SK-N-SH treated with all-trans-retinoic acid at 6 μM for 48 hours (cell line): ENCODE measurements at places on chromosomes 1 and 21.
A peak's percentile ranks its signal among the peaks of the same experiment; 100 is the strongest.

DNA sequence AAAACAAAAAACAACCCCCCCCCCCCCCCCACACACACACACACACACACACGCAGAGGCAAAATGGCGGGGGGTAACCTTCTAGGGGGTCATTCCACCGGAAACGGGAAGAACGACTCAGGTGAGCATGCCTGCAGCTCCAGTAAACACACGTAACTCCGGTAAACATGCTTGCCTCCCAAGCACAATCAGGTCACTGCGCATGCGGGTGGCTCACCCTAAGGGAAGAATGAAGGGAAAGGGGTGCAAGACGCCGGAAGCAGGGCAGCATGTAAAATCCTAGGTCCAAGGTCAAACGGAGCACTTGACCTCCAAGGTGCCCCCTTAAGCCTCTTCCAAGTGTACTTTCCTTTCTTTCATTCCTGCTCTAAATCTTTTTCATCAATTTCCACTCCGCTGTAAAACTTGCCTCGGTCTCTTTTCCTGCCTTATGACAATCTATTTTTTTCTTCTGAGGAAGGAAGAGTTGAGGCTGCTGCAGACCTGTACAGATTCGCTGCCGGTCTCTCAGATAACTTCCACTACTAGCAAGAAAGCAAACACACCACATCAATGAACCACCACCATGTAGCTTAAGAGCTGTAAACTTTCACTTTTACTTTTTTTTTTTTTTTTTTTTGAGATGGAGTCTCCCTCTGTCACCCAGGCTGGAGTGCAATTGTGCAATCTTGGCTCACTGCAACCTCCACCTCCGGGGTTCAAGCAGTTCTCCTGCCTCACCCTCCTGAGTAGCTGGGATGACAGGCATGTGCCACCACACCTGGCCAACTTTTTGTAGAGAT is 21.0 kb upstream of the CBR3 start:
- ATAC-seq: no peak

GRCh38 chr1:156021093-156021428 is 310 bp upstream of the SSR2 start:
- no peak for ATAC-seq

- no peak for ATAC-seq
Observed at GRCh38 chr1:8303141-8303540, 14.8 kb upstream of the SLC45A1 start.

- ATAC-seq: no peak
Observed at GRCh38 chr1:156387870-156388173, 18.8 kb downstream of the RHBG start.

DNA sequence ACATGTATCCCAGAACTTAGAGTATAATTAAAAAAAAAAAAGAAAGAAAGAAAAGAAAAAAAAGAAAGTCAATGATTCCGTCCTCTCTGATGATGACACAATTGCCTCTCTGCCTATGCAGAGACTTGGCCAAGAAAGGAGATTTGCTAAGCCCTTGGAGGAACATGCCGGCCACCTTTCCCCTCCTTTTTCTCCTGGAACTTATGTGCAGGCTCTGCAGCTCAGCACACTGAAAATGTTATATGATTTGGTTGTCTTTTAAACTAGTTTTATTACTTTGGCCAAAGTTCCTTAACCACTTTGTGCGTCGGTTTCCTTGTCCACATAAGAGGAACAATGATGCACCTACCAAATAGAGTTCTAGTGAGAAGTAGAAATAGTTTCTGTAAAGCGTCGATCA is 111.4 kb upstream of the ZNF644 start:
- ATAC-seq: no peak

DNA sequence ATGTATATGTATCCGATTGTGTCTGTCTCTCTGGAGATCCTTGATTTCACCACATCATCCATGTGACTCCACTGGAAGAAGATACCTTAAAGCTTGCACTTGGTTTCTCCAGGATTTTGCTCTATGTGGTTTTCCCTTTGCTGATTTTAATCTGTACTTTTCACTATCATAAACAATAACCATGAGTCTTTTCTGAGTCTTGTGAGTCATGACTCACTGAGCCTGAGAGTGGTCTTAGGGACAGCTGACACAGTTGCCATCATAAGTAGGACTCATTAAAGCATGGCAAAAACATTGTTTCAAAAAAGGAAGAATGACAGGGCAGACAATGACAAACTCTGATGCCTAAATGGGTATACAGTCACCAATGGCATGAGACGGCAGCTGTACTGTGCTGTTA is 226.2 kb downstream of the AKT3 start:
- no peak for ATAC-seq

DNA sequence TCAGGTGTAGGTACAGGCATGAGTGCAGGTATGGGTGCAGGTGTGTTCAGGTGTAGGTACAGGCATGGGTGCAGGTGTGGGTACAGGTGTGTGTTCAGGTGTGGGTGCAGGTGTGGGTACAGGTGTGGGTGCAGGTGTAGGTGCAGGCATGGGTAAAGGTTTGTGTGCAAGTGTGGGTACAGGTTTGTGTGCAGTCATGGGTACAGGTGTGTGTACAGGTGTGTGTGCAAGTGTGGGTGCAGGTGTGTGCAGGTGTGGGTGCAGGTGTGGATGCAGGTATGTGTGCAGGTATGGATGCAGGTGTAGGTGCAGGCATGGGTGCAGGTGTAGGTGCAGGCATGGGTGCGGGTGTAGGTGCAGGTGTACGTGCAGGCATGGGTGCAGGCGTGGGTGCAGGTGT is 79.4 kb upstream of the ACTL8 start:
- no peak for ATAC-seq

- ATAC-seq: no peak
Observed at GRCh38 chr1:101603726-101604125, 366.9 kb downstream of the S1PR1 start.

GRCh38 chr1:205049479-205049878 is 6.5 kb downstream of the CNTN2 start:
- no peak; the same call in 2 of the 3 replicates for ATAC-seq

- no peak for ATAC-seq
Observed at GRCh38 chr1:157111396-157112165, 12.0 kb upstream of the ETV3L start.

DNA sequence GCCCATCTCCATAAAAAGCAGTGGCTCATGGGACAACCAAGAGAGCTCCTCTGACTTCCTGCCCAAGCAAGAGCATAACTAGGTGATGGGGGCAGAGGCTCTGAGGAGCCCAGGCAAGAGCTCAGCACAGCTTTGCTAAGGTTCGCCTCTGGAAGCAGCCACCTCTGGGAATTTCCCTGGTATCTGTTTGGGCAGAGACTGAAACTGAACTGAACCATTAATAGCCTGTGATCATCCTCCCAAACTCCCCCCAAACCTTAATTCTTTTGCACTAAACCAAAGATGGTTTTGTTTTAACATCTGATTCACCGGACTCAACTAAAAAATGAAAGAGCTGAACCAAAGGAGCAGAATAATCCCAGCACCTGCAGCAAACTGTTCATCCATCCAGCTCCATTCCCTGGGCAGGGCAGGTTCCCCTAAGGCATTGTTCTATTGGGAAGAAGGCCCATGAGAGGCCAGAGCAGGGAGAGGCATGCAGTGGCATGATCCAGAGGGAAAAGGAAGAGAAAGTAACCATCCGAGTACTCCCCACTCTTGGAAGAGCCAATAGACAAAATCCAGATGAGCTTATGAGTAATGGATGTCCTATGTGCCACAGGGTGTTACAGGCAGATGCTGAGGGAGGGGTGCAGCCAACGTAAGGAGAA is 77.8 kb upstream of the KAZN start:
- no peak for ATAC-seq

DNA sequence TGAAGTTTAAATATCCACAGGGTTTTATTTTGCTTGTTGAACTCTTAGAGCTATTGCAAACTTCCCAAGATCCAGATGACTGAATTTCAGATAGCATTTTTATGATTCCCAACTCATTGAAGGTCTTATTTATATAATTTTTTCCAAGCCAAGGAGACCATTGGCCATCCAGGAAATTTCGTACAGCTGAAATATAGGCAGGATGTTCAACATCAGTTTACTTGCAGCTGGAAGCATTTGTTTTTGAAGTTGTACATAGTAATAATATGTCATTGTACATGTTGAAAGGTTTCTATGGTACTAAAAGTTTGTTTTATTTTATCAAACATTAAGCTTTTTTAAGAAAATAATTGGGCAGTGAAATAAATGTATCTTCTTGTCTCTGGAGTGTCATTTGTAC is 32.8 kb upstream of the DDR2 start:
- ATAC-seq: no peak

GRCh38 chr21:34865400-34866241 is 183.5 kb downstream of the RUNX1 start:
- no peak for ATAC-seq

DNA sequence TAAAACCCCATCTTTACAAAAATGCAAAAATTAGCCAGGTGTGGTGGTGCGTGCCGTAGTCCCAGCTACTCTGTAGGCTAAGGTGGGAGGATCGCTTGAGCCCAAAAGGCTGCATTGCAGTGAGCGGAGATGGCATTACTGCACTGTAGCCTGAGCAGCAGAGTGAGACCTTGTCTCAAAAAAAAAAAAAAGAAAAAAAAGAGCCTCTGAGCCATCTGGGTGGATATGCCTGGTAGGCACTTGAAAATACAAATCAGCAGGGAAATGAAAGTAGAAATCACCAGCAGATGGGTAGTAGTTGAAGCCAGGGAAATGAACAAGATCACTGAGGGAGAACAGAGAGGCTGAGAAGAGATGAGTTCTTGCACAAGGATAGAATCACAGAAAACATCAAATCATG is 131.0 kb upstream of the HMCN1 start:
- no peak for ATAC-seq

DNA sequence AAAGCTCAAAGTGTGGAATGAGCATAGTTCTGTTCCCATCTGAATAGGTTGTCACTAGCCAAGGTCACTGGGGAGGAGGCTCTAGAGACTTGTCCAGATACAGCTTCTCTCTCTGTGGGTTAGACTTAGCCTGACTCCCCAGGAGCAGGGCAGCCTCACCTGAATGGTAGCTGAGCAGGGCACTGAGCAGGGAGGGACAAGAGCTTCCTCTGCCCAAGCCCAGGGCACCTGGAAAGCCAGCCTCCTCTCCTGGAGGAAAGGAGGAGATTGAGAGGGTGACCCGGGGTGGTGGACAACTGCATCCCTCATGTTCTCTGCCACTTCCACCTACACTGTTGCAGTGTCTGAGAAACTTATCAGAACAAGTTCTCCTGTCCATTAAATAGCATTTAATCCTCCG is 59.0 kb upstream of the F3 start:
- no peak for ATAC-seq

GRCh38 chr1:230067871-230068620 is 1.0 kb downstream of the GALNT2 start:
- ATAC-seq: peak; percentile 73

DNA sequence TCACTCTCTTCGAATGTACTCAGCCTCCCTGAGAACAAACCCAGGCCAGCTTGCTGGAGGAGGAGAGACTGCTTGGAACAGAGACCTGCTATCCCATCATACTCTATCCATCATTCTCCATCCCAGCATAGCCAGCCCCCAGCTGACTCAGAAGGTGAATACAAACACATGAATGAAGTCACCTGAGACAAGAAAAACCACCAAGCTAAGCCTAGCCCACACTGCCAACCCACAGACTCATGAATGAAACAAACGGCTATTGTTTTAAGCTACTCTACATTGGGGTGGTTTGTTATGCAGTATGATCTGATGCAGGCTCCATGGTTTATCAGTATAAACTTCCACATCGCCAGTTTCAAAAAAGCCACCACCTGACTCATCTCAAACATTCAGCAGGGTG is 395.6 kb downstream of the SETD4 start:
- ATAC-seq: no peak

- no peak for ATAC-seq
Observed at GRCh38 chr1:37430103-37430985, 44.0 kb upstream of the ZC3H12A start.

GRCh38 chr1:72892461-72892860 is 610.1 kb upstream of the NEGR1 start:
- no peak for ATAC-seq

DNA sequence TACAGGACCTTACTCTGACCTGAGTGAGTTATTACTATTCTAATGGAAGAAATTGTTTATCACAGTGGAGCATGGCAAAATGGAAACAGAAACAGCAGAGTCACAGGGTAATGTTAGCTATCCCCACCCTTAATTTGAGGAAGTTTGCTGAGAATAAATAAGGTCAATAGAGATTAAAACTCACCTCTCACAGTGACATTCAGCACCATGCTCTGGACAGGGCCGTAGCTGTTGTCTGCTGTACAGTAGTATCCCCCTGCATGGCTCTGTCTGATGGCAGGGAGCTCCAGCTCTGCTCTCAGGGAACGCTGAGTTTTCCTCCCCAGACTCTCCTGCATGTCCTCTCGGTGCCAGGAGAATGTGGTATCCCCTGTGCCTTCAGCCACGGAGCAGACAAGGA is 11.9 kb downstream of the FCRL4 start:
- peak; percentile 37; the same call in 1 of the 3 replicates for ATAC-seq

- no peak for ATAC-seq
Observed at GRCh38 chr1:111252786-111253185, 25.3 kb downstream of the CHI3L2 start.

DNA sequence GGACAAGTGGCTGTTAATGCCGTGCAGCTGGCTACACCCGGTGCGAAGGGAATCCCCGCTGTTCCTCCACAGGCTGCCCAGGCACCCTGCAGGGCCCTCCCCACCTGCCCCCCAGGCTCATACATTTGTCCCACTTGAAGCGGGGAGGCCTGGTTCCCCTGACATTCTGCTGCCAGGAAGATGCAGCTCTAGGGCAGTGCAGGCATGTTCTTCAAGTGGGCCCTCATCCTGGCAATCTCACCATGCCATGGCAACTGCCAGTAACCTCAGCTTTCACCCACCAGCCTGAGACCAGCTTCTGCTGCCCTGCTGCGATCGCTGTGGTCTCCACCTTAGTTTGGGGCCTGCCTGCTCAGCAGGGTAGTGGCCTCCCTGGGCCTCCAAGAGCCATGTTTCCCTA is 151.9 kb upstream of the COL6A1 start:
- ATAC-seq: no peak

- ATAC-seq: no peak
Observed at GRCh38 chr1:14969006-14969405, 184.5 kb upstream of the TMEM51 start.

- ATAC-seq: no peak
Observed at GRCh38 chr1:174550296-174550695, 102.5 kb downstream of the GPR52 start.

- no peak for ATAC-seq
Observed at GRCh38 chr21:42414066-42414465, 10.4 kb downstream of the UBASH3A start.

GRCh38 chr1:154384650-154385489 is 20.3 kb upstream of the IL6R start:
- ATAC-seq: no peak

- peak; percentile 34 for ATAC-seq
Observed at GRCh38 chr1:26034504-26035202, 11.3 kb downstream of the SLC30A2 start.

DNA sequence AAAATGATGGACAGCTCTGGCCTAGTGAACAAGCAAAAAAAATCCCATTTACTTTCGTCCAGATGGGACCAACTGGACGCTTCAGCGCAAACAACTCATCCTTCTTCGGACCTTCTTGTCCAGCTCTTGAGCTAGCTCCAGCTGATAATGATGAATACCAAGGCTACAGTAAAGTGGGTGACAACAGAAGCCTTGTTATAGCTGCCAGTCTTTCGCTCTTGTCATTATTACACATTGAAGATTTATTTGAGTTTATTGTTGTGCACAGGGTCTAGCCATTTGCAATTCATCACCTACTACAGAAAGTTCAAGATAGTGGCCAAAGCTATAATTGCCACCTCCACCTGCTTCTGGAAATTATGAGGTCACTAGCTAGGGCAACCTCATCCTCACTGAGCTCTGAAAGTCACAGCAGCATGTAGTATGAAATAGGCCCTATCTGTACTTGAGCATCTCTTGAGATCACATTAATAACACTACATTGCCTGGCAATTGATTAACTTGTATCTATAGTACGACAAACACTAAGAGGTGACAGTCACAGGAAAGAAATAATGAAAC is 76.9 kb downstream of the GPATCH2 start:
- no peak for ATAC-seq
